ENCODE measurements at places on chromosomes 13 and 19.

DNA sequence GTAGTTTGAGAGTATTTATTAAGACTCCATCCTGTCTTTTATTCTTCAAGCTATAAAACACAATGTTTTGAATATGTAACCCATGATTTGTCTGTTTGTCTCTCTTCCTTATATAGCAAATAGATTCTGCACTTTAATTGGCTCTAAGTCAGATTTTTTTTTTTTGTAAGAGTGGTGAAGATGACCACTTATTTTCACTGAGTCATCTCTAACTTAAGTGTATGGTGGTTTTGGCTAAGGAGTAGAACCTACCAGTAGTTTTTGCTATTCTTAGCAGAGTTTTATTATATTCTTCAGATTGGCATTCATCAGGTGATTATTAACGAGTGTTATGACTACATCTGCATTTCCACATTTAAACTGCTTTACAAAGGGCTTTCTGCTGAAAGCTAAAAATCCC lies 194.7 kb downstream of the LMO7 start:
- no peak for DNase-seq

DNA sequence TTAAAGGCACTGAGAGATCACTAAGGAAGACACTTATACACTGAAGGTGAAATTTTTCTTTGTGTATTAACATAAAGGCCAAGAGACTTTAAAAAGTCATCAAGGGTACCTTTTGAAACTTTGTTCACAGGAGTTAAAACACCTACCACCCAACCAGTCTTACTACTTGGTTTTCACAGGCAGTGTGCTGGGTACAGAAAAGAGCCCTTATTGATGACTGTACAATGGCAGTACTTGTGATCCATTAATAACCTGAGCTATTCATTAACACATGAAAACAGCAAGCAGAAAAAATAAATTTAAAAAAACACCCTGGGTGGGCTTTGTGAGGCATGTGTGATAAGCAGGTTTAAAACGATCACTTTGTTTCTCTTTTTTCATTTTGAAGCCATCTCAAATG lies 148.9 kb downstream of the TBC1D4 start:
- no peak for DNase-seq

GRCh38 chr19:46030812-46031550 lies 8.1 kb upstream of the PGLYRP1 start:
- no peak for DNase-seq

- DNase-seq = no peak
Observed at GRCh38 chr13:114341003-114341777, 26.9 kb downstream of the CHAMP1 start.

DNA sequence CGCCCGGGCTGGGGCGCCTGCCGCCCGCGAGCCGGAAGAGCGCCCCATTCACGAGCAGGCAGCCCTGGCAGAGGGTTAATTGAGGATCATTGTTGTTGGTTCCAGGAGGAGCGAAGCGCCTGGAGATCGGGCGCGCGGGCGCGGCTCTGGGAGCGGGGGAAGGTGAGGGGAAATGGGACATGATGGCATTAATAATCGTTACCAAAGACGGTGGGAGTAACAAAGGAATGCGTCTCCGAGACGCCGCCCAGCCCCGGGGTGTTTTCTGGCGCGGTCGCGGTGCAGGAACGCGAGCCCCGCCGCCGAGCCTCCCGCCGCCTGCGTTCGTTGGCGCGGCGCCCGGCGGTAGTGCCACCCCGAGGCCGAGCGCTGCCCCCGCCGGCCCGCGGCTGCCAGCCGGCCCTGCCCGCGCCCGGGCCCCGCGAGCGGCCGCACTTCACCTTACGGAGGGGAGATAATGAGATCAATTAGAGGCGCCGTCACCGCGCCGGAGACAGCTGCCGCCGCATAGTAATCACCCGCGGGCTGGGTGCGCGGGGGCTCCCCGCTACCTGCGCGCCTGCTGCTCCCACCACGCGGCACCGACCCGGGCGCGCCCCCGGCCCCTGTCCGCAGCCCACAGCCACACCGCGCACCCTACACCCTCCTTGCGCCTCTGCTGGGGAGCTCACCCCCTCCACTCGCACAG lies 2.8 kb downstream of the ZNF536 start:
- DNase-seq = no peak

DNA sequence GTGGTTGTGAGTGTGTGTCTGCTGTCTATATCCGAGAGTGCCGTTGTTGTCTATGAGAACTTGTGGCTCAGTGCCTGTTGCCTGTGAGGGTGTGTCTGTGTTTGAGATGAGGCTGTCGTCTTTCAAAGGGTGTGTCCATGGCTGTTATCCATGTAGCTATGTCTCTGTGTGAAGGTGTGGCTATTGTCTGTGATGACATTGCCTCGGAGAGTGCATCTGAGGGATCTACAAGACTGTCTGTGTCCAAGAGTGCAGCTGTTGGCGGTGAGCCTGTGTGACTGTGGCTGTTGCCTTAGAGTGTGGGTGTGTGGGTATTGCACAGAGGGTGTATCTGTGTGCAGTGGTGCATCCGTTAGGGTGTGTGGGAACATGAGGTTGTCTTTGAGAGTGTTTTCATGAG lies 4.9 kb downstream of the NUMBL start:
- DNase-seq = no peak

All from GM12878 (cell line).